ENCODE measurements at places on chromosomes 7 and 10. TPM values are rescaled to one million over a fixed set of nuclear protein-coding genes. Genes with fewer than 3 reads are reported as not detected.

The CFAP43 gene
- 0.69 TPM for total RNA-seq

The STOX1 gene
- 1.6 TPM for total RNA-seq

The ANKRD61 gene
- total RNA-seq, result not detected

DNA sequence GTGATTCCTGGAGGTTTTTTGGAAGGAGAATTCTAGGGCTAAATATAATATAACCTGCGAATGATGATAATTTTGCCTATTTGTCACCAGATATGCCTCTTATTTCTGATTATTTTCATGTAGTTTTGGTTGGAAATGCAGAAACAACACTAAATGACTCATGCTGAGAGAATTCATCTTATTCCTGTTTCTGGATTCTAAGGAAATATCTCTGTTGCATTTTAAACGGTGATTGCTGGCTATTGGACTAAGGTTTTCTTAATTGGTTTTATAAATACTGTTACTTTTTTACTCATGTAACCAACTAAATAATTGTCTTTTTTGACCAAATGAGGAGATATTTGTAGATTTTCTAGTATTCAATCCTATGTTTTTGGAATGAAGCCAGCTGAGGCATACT is 204.9 kb upstream of the NPSR1 start:
- H3K27me3 ChIP-seq, result no peaks in the 10 kb centered on the region
- no peaks in the 10 kb centered on the region for H3K36me3 ChIP-seq
- no peak for DNase-seq
- H3K27ac ChIP-seq, result no peak overlapping the region

The R3HCC1L gene
- total RNA-seq, result 14.0 TPM

GRCh38 chr10:509361-510102 is 179.9 kb downstream of the DIP2C start:
- H3K27me3 ChIP-seq, result peaks cover 66% of the 10 kb centered on the region
- no peak for DNase-seq
- no peaks in the 10 kb centered on the region for H3K36me3 ChIP-seq

The ERVW-1 gene
- total RNA-seq, result not detected

- H3K27ac ChIP-seq, result no peak overlapping the region
- peaks cover 24% of the 10 kb centered on the region for H3K27me3 ChIP-seq
- no peaks in the 10 kb centered on the region for H3K36me3 ChIP-seq
- DNase-seq, result no peak
- H3K4me1 ChIP-seq, result no peaks in the 10 kb centered on the region
These were observed 4.6 kb upstream of the ADRA2A start for GRCh38 chr10:111072232-111072631.

The GPR26 gene
- 0.05 TPM for total RNA-seq

DNA sequence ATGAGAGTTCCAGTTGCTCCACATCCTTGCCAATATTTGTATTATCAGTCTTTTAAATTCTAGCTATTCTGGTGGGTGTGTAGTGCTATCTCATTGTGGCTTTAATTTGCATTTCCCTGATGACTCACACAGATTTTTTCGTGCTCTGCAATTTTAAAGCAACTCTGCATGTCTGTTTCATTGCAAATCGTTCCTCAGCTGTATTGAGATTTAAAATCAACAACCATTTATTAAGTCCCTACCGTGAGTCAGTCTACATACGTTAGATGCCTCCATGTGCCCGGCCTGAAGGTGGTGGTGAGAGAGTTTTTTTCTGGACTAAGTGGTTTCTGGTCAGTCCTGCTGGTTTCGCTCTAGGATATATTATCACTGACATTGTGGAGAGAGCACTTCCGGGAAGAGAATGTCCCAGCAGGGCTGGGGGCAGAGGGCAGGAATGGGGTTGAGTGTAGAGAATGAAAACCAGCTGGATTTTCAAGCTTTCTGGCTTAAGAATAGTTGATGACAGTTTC is 8.4 kb upstream of the HYCC1 start:
- peaks cover 4% of the 10 kb centered on the region for H3K27me3 ChIP-seq
- H3K27ac ChIP-seq, result no peak overlapping the region
- DNase-seq, result no peak
- H3K36me3 ChIP-seq, result no peaks in the 10 kb centered on the region
- no peak overlapping the region for H3K4me3 ChIP-seq

DNA sequence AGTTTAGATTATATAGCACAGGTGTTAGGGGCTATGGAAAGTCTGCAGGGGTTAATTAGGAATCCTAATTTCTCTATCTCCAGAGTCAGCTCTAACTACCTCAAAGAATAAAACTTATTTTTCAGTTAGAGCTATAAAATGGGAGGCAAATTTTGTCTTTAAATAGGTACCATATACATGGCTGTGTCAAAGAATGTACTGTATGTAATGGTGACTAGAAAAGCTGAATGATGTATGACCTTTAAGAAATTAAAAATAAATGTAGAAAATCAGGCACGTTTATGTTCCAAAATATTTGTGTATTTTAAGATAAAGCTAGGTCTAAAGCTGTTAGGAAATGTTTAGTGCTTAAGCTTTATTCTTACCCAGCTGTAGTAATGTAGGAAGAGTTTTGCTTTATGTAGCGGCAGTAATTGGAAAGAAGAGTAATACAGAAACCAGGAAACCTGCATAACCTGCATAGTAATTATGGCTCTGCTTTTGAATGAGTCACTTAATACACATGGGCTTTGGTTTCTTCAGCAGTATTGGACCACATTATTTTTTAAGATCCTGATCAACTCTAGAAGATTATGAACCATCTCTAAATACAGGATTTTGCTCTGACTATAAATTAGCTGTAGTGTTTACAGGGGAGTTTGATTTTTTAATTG is 85.0 kb downstream of the KMT2E start:
- H3K4me1 ChIP-seq, result no peaks in the 10 kb centered on the region
- DNase-seq, result no peak
- H3K27ac ChIP-seq, result peak overlapping the region; percentile 8
- peaks cover 41% of the 10 kb centered on the region for H3K36me3 ChIP-seq
- no peak overlapping the region for H3K4me3 ChIP-seq
- no peaks in the 10 kb centered on the region for H3K27me3 ChIP-seq

DNA sequence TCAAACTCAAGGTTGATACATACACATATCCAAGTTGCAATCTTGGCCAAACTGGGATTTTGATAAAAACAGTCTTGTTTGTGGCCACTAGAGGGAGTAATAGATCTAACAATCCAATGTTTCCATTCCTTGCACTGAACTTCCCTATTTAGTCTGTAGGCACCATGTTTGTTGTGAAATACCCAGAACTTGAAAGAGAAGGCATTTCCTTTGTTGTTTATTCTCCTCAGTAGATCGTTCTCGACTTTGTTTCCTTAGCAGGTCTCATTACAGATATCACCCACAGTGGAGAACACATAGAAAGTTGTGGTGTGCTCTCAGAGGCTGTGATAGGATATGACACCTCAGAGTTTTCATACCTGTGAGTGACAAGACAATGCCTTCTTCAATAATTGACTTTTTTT is 70.3 kb upstream of the MXI1 start:
- no peaks in the 10 kb centered on the region for H3K27me3 ChIP-seq
- DNase-seq, result no peak
- H3K27ac ChIP-seq, result peak overlapping the region; percentile 25
- H3K4me3 ChIP-seq, result no peak overlapping the region

GRCh38 chr10:124324451-124324850 is 94.3 kb downstream of the OAT start:
- no peak for DNase-seq
- H3K4me1 ChIP-seq, result no peaks in the 10 kb centered on the region
- H3K27ac ChIP-seq, result no peak overlapping the region

GRCh38 chr7:91083855-91084644 is 180.2 kb upstream of the FZD1 start:
- H3K4me1 ChIP-seq, result peaks cover 15% of the 10 kb centered on the region
- no peak for DNase-seq
- H3K4me3 ChIP-seq, result no peak overlapping the region
- H3K27ac ChIP-seq, result no peak overlapping the region
- no peaks in the 10 kb centered on the region for H3K27me3 ChIP-seq
- H3K36me3 ChIP-seq, result no peaks in the 10 kb centered on the region

- DNase-seq, result no peak
These were observed 417.9 kb downstream of the RPS24 start for GRCh38 chr10:78451592-78451991.

DNA sequence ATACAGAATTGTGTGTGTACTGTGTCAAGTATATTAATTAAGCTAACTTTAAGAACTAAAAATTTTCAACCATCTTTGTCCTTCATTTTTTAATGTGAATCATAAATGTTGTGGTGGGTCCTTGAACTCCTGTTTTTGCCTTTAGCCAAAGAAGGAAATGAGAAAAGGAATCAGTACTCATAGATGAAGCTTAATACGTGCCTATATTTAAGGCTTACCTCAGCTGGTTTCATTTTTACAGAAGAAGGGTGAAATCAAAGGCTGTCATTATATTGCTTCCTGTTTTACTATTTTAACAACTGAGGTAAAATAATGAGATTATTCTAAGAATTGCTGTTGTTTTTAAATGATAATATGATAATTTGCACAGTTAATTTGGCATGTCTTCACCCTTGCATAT is 6.3 kb upstream of the SNX13 start:
- no peaks in the 10 kb centered on the region for H3K36me3 ChIP-seq
- DNase-seq, result no peak
- H3K4me3 ChIP-seq, result no peak overlapping the region
- no peak overlapping the region for H3K27ac ChIP-seq

DNA sequence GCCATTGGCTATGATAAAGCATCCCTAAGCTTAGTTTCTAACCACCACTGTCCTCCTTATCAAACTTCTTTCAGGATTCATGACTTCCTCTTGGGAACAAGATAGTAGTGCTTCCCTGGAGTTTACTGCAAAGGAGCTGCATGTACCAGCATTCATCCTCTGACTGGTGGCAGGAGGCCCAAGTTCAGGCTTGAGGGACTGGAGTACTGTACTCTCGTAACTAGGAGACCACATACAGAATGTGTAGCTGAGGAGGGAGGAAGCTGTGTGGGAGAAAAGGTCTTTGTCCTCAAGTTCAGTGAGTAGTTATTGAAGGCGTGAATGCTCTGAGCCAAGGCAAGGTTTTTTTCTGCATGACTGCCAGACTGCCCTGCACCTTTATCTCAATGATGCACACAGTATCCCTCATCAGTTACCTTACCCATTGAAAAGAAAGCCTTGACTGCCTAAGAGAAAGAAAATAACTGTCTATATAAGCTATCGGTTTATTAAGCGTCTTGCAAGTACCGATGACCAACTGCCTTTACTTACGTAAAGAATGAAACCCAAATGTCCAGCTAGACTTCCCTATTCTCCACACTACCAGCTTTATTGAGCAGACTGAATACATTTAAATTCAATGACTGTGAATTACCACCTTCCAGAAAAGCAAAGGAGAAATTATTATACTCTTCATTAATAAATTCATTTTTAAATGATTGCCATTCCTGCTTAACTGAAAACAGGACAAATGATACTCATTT is 12.8 kb downstream of the SCRN1 start:
- no peak overlapping the region for H3K27ac ChIP-seq
- no peaks in the 10 kb centered on the region for H3K36me3 ChIP-seq
- no peak for DNase-seq

- H3K4me3 ChIP-seq, result no peak overlapping the region
- peaks cover 30% of the 10 kb centered on the region for H3K4me1 ChIP-seq
- no peak for DNase-seq
These were observed 63.7 kb downstream of the CELF2 start for GRCh38 chr10:11081408-11081807.

The GPRIN2 gene
- 20.9 TPM for total RNA-seq

The ARMH3 gene
- 17.9 TPM for total RNA-seq

The IDI2 gene
- total RNA-seq, result not detected

GRCh38 chr7:105353752-105354328 is 34.9 kb downstream of the SRPK2 start:
- no peaks in the 10 kb centered on the region for H3K36me3 ChIP-seq
- H3K4me3 ChIP-seq, result no peak overlapping the region
- no peak for DNase-seq
- no peaks in the 10 kb centered on the region for H3K27me3 ChIP-seq
- no peak overlapping the region for H3K27ac ChIP-seq

DNA sequence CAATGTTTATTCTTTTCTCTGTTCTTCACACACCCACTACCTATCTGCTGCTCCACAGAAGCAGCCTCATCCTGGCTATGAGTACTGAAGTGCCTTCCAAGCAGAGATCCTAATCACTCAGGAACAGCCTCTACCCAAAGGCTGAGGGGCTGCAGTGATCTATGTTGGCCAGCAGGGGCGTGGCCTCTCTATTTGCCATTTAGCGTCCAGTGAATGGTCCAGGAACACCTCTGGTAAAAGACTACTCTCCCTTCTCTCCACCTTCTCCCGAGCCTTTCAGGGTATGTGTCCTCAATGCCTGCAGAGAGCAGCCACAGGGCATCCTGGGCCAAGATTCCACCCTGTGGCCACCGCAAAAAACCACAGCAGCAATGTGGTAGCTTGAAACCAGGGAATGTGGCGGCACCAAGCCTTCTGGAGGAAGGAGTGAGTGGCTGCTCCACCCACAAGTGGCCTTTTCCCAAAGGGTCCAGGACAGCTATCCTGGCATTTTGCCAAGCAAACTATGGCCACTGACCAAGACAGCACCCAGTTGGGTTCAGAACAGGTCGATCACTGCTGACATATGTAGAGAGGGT is 70.9 kb downstream of the SYPL1 start:
- no peak overlapping the region for H3K27ac ChIP-seq
- no peaks in the 10 kb centered on the region for H3K27me3 ChIP-seq
- no peak overlapping the region for H3K4me3 ChIP-seq
- H3K4me1 ChIP-seq, result peaks cover 23% of the 10 kb centered on the region
- peak; percentile 72 for DNase-seq

- no peak overlapping the region for H3K4me3 ChIP-seq
- no peak overlapping the region for H3K27ac ChIP-seq
- H3K36me3 ChIP-seq, result no peaks in the 10 kb centered on the region
These were observed 101.6 kb upstream of the PPIF start for GRCh38 chr10:79245539-79246208.

The SMKR1 gene
- 0.50 TPM for total RNA-seq

DNA sequence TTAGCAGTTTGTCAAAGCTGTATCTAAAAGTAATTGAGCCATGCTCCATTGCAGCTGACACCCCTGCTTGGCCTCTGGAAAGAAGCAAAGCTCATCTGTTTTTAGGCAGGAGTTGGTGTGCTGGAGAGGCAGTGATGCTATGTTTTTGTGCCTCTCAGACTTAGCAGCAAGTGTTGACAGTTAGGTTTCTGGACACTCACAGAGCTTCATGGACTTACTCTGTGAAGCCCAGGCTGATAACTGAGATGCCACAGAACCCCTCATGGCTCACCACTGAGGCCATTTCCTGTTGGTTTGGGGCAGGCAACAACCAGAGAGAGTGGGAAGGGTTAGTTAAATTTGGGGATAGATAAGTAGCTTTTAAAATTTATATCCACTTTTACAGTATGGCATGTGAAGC is 59.8 kb downstream of the BTAF1 start:
- H3K4me3 ChIP-seq, result no peak overlapping the region
- no peak for DNase-seq
- no peaks in the 10 kb centered on the region for H3K27me3 ChIP-seq
- no peaks in the 10 kb centered on the region for H3K4me1 ChIP-seq
- peak overlapping the region; percentile 47 for H3K27ac ChIP-seq

The CNNM1 gene
- total RNA-seq, result 1.1 TPM

The GRM3 gene
- total RNA-seq, result 1.5 TPM

The GRID2IP gene
- total RNA-seq, result 3.0 TPM
